ENCODE measurements at places on chromosomes 1 and 21.

DNA sequence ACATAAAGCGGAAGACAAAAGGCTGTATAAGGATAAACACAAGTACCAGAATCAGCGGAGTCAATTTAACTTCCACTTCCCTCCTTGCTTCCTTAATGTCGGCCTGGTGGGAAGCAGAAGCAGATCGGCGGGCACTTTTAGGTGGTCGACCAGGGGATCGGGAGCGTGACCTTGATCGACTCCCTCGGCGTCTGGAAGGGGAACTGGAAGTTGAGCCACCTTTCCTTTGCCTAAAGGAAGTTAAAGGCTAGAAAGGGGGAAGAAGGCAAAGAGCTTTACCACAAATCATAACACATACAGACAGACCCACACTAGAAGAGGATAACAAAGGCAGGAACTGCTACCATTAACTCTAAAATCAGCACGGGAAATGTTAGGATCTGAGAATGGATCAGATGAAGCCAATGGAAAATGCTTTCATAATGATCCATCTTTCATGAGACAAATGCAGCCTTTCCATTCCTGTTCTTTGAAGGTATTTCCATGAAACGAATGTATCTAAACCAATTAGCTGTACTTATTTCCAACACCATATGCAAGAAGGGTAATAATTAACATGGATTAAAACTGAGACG is 5.7 kb downstream of the LBR start:
- no peak for DNase-seq

DNA sequence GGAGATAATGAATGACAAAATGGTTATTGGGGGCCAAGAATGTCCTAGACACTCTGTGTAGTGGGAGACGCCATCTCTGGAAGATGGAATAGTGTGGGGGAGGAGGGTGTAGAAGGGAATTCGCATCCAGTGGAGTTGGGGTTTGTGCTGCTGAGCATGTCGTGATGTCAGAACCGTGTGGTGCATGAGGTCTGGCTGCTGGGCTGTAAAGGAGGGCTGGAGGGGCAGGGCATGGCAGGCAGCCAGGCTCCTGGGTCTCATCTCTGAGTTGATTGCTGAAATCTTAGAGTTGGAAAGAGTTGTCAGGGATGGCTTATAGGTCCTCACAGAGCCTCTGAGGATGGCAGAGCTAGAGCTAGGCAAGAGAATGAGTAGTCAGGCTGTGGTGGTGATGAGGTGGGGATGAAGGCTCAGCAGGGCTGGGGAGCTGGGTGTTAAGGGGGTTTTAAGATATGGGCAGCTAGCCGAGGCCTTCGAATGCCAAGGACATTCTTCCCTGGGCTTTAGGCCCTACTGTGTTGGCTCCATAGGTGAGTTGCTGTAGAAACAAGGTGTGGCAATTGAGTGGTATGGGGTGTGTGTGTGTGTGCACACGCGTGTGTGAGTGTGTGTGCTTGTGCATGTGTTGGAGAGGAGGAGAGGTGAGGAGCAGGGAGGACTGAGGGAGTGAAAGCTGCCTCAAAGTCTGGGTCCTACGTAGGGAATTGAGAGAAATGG is 1.9 kb downstream of the PPFIA4 start:
- no peak for DNase-seq

DNA sequence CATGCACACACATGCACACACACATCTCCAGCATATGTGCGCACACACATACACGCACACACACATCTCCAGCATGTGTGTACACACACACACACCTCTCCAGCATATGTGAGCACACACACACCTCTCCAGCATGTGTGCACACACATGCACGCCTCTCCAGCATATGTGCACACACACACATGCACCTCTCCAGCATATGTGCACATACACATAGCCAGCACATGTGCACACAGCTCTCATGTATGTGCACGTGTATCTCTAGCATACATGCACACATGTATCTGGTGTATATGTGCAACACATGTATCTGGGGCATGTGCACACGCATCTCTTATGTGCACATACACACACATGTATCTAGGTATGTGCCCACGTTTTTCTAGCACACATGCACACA is 57.9 kb downstream of the SLC19A1 start:
- DNase-seq, result no peak

- DNase-seq, result peak; percentile 37
Observed at GRCh38 chr1:181134543-181135436, 46.3 kb downstream of the IER5 start.

Measured in CD4-positive, alpha-beta T cell treated with Interleukin-4 for 4 hours (primary cell).